Activated naive CD8-positive, alpha-beta T cell treated with anti-CD3 and anti-CD28 coated beads for 36 hours (primary cell): ENCODE measurements at places on chromosomes 1 and 21. TPM values are rescaled to one million over a fixed set of nuclear protein-coding genes. Genes with fewer than 3 reads are reported as not detected.
A peak's percentile ranks its signal among the peaks of the same experiment; 100 is the strongest.

Gene PRELP
- total RNA-seq = not detected

Gene PM20D1
- 0.25 TPM for total RNA-seq

Gene ZNF124
- total RNA-seq = 21.5 TPM

Gene ANKRD34A
- 9.3 TPM for total RNA-seq

Gene PRAMEF5
- total RNA-seq = not detected

Gene PIK3R3
- total RNA-seq = 1.8 TPM

Gene AKR7A3
- total RNA-seq = 0.52 TPM

- DNase-seq = no peak
- H3K36me3 ChIP-seq = no peaks in the 10 kb centered on the region
- no peaks in the 10 kb centered on the region for H3K4me1 ChIP-seq
- no peak overlapping the region for H3K4me3 ChIP-seq
- H3K27me3 ChIP-seq = peaks cover 23% of the 10 kb centered on the region
Observed at GRCh38 chr1:208161656-208162375, 82.4 kb downstream of the PLXNA2 start.

DNA sequence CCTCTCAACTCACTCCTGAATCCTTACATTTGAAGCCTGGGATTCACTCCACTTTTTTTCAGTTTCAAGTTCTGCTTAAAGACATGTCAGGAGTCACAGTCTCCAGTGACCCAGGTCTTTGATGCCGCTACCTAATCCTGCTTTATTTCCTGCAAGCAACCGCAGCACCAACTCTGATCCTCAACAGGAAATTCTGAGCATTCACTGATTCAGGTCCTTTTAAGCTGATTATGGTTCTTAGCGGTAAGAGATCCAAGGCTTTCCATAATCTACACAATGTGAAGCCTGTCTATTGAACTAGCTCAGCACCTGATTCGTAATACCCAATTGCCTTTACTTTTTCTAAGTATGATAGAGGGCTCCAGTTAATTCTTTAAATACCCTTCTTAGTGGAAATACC is 43.7 kb upstream of the PIGC start:
- no peak overlapping the region for H3K27ac ChIP-seq
- H3K4me1 ChIP-seq = peaks cover 4% of the 10 kb centered on the region
- H3K36me3 ChIP-seq = no peaks in the 10 kb centered on the region
- H3K27me3 ChIP-seq = peaks cover 11% of the 10 kb centered on the region

DNA sequence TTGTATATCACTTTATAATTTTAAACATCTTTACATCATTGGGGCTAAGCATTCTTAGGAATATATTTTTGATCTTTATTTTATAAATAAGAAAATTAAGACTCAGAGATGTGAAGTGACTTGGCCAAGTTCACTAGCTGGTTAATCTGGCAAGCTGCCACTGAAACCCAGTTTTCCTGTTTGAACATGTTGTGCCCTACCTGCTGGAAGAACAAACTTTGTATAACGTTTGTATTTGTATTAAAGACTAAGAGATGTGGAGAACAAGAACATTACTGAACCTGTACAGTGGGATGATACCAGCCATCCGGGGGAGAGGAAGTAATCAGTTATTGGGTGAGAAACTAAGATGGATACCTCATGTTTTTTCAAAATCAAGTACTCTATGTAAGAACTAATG is 77.2 kb upstream of the SIPA1L2 start:
- H3K4me1 ChIP-seq = peaks cover 4% of the 10 kb centered on the region
- H3K27me3 ChIP-seq = no peaks in the 10 kb centered on the region
- no peaks in the 10 kb centered on the region for H3K36me3 ChIP-seq
- DNase-seq = no peak
- no peak overlapping the region for H3K27ac ChIP-seq

GRCh38 chr1:36829961-36830360 is 204.4 kb downstream of the GRIK3 start:
- H3K27ac ChIP-seq = no peak overlapping the region
- H3K36me3 ChIP-seq = no peaks in the 10 kb centered on the region
- no peak overlapping the region for H3K4me3 ChIP-seq
- DNase-seq = no peak

DNA sequence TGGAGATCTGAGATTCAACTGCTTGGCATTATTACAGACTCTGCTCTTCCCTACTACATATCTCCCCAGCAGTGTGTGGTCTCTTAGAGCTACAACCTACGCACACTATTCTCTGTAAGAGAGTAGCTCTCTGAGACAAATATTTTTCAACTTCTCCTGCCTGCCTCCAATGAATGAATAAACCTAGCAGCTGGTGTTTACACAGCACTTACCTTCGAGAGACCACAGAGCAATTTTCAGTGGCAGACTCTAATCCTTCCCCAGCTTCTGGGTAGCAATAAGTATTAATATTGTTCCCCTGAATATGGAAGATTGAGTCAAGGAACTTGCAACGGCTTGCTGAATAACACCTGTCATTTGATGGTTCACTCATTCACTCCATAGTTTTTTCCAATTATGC is 350.9 kb upstream of the SPAG17 start:
- no peaks in the 10 kb centered on the region for H3K27me3 ChIP-seq
- no peak for DNase-seq
- H3K4me1 ChIP-seq = no peaks in the 10 kb centered on the region
- no peaks in the 10 kb centered on the region for H3K36me3 ChIP-seq
- no peak overlapping the region for H3K4me3 ChIP-seq

DNA sequence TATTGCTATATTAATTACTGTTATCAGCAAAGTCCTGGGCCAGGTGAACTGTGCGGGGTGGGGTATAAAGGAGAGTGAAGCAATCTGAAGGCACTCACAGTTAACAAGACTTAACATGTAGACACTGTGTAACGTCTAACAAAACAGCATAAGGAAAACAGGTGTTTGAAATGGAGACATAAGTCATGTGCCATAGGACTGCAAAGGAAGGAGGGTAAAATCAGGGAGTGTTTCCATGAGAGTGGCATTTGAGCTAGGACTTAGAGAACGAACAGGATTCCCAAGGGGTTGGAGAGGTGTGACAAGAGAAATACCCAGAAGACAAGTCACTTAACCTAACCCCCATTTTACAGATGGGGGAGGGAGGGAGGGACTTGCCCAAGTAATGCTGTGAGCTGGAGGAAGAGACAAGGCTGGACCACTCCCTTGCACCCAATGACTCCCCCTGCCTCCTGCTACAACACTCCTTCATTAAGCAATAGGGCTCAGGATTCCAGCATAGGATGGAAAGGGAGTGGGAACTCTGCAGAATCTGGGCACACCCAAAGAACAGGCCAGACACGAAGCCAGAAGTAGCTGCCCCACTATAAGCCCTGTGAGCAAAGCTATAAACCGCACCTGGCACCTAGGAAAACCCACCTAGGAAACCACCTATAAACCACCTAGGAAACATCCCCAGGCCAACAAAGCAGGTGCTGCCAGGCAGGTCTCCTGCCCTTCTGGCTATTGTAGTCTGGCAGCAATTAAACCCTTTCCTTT is 6.6 kb downstream of the PEF1 start:
- H3K27me3 ChIP-seq = no peaks in the 10 kb centered on the region
- H3K36me3 ChIP-seq = peaks cover 1% of the 10 kb centered on the region
- H3K27ac ChIP-seq = no peak overlapping the region
- H3K4me1 ChIP-seq = peaks cover 20% of the 10 kb centered on the region
- H3K4me3 ChIP-seq = no peak overlapping the region
- no peak for DNase-seq

DNA sequence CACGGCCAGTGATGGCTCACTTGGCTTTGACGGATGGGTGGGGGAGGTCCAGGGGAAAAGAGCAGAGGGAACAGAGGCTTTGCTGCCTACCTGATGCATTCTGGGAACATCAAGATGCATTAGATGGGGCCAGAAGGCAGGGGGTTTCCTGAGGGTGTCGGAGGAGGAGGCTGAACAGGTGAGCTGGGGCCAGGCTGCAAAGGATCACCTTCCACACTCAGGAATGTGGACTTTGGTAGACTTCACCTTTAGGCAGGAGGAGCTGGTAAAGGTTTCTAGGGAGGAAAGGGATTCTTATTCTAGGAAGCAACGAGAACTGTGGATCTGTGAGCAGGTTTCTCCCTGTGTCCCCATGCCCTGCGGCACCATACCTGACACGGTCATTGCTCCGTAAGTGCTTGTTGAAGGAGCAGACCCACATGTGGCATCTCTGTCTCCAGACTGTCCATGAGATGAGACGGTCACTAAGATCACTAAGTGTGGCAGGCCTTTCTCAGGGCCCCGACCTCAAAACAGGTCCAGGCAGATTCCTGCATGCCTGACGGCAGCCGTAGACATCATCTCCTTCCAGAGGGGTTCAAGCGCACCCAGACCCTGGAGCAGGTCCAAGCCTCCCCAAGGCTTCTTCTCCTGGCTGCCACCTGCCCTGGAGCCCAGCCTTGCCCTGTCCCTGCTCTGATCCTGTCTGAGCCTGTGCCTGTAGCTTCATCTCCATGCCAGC is 89.1 kb upstream of the SLC25A33 start:
- H3K27ac ChIP-seq = no peak overlapping the region
- no peaks in the 10 kb centered on the region for H3K36me3 ChIP-seq
- DNase-seq = no peak
- no peak overlapping the region for H3K4me3 ChIP-seq
- no peaks in the 10 kb centered on the region for H3K4me1 ChIP-seq

DNA sequence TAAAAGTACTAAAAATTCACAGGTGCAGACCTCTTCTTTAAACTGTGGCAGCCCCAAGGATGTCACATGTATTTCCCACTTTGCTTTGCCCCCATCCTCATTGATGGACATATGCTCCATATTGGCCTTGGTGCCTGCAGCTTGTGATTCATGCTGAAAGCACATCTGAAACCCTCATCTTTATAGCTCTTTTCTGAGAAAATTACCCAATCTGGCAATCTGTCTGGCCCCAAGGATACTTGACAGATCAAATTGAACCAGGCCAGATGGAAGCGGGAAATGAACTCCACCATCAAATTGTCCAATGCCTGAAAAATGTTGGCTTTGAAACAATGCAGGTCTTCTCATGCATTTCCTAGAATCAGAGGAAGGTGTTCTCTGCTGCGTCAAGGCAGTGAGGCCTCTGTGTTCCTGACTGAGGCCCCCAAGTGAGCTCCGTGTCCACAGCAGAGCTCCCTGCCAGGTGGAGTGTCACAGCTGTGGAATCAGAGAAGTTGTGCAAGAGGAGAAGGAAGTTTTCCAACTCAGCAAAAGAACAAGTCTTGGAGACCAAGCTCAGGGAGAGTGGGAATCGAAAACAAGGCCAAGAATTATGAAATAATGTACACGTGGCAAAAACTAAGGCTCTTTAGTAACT is 323.7 kb downstream of the PLPP3 start:
- H3K36me3 ChIP-seq = no peaks in the 10 kb centered on the region
- H3K4me3 ChIP-seq = no peak overlapping the region
- no peaks in the 10 kb centered on the region for H3K4me1 ChIP-seq
- H3K27ac ChIP-seq = no peak overlapping the region
- H3K27me3 ChIP-seq = no peaks in the 10 kb centered on the region

- DNase-seq = no peak
- H3K27ac ChIP-seq = peak overlapping the region; percentile 96
- peaks cover 54% of the 10 kb centered on the region for H3K4me1 ChIP-seq
- peaks cover 45% of the 10 kb centered on the region for H3K27me3 ChIP-seq
- H3K4me3 ChIP-seq = peak overlapping the region; percentile 100
- H3K36me3 ChIP-seq = peaks cover 65% of the 10 kb centered on the region
Observed at GRCh38 chr1:173864179-173864867, 3.5 kb downstream of the GAS5 start.

GRCh38 chr1:228374711-228375577 is 31.7 kb downstream of the TRIM11 start:
- peaks cover 13% of the 10 kb centered on the region for H3K27me3 ChIP-seq
- no peak overlapping the region for H3K27ac ChIP-seq
- no peaks in the 10 kb centered on the region for H3K36me3 ChIP-seq
- no peak for DNase-seq
- H3K4me3 ChIP-seq = no peak overlapping the region
- H3K4me1 ChIP-seq = peaks cover 9% of the 10 kb centered on the region

DNA sequence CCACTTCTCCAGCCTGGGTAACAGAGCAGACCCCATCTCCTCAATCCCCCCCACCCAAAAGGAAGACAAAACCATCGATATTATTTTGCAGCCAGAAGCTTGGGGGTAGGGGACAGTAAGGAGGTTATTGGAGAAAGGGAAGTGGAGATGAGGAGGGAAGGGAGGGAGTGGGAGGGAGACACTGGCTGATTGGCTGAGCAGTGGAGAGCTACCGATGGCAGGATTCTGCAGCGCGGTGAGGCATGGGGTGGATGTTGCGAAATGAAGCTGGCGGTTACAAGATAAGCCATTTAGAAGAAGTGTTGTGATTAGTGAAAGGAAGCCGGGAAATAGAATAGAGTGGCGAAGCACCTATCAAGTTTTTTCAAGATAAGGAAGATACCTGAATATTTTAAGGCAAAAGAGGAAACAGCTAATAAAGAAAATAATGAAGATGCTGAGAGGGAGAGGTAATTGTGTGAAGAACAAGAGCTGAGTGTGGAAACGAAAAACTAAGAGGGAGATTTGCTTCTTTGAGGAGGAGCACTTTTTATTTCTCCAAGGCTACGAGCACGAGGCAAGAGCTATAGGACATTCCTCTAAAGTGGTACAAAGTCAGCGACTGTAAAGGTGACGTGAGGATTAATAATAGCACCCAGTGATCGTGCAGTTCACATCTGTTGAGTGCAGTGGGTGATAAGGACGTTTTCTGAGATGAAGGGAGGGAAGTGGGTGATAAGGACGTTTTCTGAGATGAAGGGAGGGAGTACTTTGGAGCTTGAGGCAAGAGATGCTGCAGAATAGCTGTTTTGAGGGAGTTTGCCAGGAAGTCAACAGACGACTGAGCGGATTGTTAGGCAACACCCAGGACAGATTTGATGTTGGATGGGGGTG is 103.2 kb upstream of the KIF26B start:
- no peaks in the 10 kb centered on the region for H3K36me3 ChIP-seq
- H3K27me3 ChIP-seq = peaks cover 13% of the 10 kb centered on the region
- H3K4me3 ChIP-seq = peak overlapping the region; percentile 57
- H3K4me1 ChIP-seq = peaks cover 11% of the 10 kb centered on the region
- no peak overlapping the region for H3K27ac ChIP-seq

DNA sequence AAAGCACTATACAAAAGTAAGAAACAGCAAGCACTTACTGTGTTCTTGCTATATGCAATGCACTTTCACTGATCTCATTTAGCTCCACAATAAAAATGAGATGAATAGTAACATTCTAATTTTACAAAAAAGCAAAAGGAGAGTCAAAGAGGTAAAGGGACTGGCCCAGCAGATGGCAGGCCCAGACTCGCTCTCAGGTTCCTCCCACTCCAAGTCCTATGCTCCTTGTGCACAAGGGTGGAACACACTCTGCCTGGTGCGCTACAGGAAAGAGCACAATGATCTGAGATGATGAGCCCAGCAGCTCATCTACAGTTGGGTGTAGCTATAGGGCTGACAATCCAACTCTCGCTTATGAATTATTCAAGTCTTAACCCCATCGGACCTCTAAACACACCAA is 94.1 kb upstream of the LYST start:
- H3K36me3 ChIP-seq = peaks cover 8% of the 10 kb centered on the region
- H3K4me3 ChIP-seq = no peak overlapping the region
- no peak for DNase-seq

DNA sequence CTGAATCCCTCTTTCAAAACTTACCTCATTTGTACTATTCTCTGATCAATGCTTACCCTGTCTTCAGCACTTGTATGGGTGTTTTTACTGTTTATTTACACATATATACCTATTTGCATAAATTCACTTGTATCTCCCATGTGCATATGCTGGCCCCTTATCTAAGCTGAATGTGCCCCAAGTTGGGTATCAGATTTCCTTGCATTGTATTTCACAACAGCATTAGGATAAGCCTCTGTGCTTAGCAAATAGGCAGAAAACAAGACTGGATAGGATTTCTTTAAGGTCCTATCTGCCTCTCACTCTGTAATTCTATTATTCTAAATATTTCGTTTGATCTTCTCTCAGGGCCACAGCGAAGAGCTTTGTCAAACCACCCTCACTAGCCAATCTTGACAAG is 45.9 kb upstream of the IPO9 start:
- H3K36me3 ChIP-seq = no peaks in the 10 kb centered on the region
- no peaks in the 10 kb centered on the region for H3K27me3 ChIP-seq
- no peak overlapping the region for H3K4me3 ChIP-seq
